ENCODE measurements at places on chromosomes 16 and 17.

GRCh38 chr17:18270046-18270931, 9.8 kb downstream of the MIEF2 start:
- DNase-seq = no peak

DNA sequence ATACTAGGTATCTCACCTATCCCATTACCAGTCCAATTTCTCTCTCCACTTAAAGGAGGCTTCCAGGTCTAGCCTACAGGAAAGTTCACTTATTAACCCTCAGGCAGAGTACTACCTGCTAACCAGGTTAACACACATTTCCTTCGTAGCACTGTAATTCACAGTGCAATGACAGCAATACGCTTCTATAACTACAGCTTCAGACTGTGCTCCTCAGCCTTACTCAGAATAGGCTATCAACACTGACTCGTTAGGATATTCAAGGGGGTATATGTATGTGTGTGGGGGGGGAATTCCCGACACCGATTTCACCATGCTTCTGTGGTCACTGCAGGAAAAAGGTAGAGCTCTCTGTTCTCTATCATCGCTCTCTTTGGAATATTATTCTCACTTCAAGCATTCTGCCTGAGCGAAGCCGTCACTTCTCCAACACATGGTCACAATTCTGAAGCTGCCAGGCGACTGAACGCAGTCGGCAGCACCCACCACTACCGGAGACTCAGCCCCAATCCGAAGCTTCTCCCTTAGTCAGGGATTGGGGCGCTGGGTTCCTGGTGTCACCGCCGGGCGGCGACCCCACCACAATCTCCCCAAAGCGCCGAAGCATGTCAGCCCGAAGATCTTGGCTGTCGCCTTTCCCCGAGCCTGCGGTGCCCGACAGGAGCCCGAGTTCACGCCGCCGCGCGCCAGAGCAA, 618 bp downstream of the GGA3 start:
- DNase-seq = no peak

- DNase-seq = no peak
These were observed 31.6 kb downstream of the GPR139 start for GRCh38 chr16:20041924-20042596.

DNA sequence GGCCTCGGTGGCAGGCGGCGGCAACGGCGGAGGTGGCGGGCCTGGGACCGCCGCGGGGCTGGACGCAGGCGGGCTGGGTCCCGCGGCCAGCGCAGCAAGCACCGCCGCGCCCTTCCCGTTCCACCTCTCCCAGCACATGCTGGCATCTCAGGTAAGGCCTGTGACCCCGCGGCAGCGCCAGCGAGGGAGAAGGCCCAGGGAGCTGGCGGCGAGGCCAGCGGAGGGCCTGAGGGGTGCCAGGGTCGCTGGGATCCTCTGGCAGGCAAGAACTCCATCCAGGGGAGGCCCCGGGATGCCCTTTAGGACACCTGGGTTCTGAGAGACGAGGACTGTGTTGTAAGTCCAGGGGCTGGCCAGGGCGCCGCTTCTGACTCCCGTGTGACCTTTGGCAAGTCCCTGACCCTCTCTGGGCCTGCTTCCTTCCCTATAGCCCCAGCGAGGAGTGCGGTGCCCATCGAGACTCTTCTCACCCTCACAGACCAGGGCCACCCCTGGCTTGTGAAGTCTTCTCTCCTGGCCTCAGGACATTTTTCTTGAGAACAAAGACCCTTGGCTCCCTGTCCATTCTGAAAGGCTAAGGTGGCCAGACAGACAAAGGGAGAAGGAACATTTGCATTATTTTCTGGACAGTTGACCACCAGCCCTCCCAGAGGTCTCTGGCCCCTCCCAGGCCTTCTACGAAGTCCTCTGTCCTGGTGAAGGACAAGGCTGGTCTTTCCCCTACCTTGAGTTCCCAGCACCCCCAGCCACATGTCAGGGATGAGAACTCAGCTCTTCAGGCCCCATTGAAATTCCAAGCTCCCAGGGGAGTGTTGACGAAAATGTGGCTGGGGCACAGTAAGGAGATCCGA, 6.3 kb downstream of the TBX2 start:
- no peak for DNase-seq

All from activated CD8-positive, alpha-beta memory T cell treated with anti-CD3 and anti-CD28 coated beads for 4 hours (primary cell).